GM18507 (cell line): ENCODE measurements at places on chromosomes 16 and 17.

DNA sequence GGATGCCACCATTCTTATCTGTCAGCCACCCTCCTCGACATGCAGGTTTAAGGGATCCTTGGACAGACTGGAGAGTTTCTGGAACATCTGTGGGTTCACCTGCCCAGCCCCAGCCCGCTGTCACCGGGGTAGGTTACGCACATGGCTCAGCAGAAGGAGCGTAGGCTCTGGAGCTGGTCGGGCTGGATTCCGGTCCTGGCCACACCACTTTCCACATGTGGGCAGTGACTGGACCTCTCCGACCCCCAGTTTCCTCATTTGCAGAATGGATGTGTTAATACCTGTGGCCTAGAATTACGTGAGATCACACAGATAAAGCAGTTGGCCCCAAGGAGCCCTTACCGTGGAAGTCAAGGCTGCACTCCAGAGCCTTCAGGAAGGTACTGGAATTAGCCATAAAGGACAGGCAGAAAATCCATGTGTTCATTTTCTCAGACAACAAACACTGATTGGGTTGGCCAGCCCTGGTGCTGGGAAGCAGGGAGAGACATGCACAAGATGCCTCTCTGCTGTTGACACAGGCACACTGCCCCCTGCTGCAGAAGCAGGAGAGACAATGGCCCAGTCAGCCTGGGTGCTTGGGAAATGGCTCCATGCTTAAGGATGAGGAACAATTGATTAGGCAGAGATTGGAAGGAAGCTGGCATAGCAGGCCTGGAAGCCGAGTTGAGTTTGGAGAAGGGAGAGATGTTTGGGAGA is 58.8 kb downstream of the SF3B3 start:
- no peak for DNase-seq

GRCh38 chr16:64738321-64738960 is 383.4 kb downstream of the CDH11 start:
- DNase-seq, result no peak

GRCh38 chr17:73901661-73902415 is 257.6 kb upstream of the SDK2 start:
- DNase-seq, result no peak

DNA sequence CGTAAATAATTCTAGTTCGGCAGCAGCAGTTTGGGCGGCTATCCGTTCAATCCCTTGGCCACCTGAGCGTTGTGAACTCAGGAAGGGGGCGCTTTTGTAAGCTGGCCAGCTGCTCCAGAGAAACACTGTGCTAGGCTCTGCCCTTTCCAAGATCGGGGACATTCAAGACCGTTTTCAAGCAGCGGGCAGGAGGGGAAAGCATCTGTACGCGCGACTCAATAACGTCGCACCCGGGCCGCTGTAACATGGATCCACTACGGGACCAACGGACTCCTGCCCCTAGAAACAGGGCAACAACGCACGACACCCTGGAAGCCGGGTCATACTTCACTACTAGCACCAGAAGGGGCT is 463 bp downstream of the TOP2A start:
- no peak for DNase-seq

- no peak for DNase-seq
Observed at GRCh38 chr16:85863384-85863774, 35.6 kb upstream of the IRF8 start.

GRCh38 chr17:75646638-75646992 is 13.4 kb downstream of the SMIM5 start:
- no peak for DNase-seq

- DNase-seq, result no peak
Observed at GRCh38 chr16:83366228-83366627, 441.6 kb upstream of the HSBP1 start.

DNA sequence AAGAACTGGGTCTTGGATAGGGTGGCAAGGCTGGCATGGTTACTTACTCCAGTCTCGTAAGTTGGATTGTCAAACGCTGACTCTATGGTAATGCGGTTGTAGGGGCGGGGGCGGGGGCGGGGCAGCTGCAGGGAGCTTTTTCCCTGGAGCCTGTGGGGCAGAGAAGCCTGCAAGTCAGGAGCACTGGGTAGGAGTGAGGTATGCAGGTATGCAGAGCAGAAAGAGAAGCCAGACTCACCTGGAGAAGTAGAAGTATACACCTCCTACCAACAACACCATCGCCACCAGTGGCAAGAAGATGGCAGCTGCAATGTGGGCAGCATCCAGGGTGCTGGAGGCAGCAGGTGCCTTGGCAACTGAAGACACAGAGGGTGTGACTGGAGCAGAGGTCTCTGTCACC is 4.8 kb upstream of the PHF12 start:
- no peak for DNase-seq

DNA sequence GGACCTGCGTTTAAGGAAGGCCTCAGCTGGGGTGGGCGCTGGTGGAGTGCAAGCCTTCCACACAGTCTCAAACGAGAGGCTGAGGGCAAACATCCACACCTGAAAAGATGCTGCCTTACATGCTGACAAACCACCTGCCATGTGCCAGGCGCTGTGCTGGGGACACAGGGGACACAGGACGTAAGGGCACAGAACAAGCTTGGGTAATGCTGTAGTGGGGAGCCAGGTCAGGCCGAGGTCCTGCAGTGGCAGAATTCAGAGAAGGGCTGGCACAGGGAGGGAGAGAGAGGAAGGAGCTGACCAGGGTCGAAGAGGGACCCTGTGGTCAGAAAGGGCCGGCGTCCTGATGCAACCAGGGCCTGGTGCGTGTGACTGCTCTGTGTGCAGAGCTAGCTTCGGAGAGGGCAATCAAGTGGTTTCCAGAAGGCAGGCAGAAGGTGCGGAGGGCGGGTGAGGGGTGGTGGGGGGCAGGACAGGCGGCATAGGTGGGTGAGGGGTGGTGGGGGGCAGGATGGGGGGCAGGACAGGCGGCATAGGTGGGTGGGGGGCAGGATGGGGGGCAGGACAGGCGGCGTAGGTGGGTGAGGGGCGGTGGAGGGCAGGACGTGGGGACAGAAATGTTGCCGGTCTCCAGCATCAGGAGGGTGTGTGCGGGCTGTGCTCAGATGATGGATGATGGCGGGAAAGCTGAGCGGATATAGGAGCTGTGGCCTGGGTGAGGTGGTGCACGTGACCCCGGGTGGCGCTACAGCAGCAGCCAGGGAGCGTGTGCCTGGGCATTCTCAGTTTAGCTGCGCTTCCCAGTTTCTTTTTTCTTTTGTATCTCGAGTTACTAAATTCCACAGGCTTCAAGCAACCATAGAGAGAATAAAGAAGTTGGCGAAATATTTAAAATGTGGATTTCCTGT is 18.8 kb downstream of the TELO2 start:
- DNase-seq, result no peak

- no peak for DNase-seq
Observed at GRCh38 chr17:81097134-81097942, 62.4 kb downstream of the BAIAP2 start.

DNA sequence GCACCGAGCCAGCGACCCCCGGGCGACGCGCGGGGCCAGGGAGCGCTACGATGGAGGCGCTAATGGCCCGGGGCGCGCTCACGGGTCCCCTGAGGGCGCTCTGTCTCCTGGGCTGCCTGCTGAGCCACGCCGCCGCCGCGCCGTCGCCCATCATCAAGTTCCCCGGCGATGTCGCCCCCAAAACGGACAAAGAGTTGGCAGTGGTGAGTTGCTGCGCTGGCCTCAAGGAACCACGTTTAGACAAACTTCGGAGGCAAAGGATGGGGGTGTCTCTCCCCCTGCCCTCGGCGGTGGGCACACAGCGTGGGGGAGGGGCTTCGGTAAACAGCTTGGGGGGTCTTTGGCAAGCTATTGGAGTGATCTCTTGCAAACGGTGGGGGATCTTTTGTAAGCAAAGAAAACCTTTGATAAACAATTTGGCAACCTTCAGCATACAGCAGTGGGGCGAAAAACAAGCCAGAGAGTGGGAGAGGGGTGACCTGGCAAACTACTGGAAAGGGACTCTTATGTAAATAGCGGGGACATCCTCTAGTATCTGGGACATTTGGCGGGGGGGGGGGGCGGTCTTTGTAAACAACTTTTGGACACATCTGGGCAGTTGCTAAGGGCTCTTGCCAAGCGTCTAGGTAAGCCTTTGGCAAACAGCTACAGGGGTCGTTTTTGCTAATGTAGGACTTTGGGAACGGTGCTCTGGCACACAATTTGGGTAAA is 587 bp downstream of the MMP2 start:
- DNase-seq, result no peak

GRCh38 chr17:44879376-44879775 is 19.9 kb downstream of the EFTUD2 start:
- no peak for DNase-seq

- no peak for DNase-seq
Observed at GRCh38 chr17:8875957-8876356, 8.5 kb upstream of the PIK3R6 start.
